Midbrain (tissue), 1 donor: ENCODE measurements at places on chromosomes 4 and X.

GRCh38 chr4:56971383-56971782, 6.0 kb downstream of the NOA1 start:
- no peak for DNase-seq

- no peak for DNase-seq
Measured at GRCh38 chr4:5399790-5400421, 308.5 kb downstream of the EVC2 start.

DNA sequence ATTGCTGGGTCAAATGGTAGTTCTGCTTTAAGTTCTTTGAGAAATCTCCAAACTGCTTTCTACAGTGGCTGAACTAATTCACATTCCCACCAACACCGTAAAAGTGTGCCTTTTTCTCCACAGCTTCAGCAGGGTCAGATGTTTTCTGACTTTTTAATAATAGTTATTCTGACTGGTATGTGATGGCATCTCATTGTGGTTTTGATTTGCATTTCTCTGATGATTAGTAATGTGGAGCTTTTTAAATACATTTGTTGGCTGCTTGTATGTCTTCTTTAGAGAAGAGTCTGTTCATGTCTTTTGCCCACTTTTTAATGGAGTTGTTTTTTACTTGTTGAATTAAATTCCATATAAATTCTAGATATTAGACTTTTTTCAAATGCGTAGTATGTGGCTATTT, 257.5 kb upstream of the ANKRD50 start:
- no peak for DNase-seq

DNA sequence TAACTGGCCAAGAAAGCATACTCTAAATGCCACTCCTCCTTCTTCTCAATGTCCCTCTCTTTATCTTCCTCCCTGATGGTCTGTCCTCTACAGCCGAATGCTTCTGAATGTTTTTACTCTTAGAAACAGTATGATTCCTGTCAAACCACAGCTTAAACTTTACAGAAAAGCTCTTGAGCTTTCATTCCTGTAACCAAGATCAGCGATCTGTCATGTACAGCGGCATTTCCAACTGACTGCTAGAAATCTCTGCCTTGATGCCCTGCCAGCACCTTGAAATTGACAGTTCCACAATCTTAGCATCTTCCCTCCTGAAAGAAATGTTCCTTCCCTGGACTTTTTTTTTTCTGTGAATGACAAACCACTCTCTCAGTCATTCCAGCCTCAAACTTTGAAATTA, 11.5 kb upstream of the GATB start:
- no peak for DNase-seq

DNA sequence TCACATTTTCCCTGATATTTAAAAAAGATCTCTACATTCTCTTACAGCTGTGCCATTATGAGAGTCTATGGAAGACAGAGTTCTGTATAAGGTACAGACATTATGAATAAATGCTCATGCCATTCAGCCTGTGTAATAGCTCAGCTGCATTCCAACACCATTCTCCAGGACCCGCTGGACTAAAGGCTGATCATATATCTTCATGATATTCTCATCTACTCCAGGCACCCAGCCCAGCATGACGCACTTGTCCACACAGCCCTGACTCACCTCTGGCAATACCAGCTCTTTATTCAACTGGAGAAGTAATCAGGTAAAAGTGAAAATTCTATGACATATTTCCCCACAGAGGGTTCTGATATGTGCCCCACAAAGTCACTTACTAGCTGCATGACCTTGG, 437.5 kb upstream of the FGF16 start:
- DNase-seq = no peak

DNA sequence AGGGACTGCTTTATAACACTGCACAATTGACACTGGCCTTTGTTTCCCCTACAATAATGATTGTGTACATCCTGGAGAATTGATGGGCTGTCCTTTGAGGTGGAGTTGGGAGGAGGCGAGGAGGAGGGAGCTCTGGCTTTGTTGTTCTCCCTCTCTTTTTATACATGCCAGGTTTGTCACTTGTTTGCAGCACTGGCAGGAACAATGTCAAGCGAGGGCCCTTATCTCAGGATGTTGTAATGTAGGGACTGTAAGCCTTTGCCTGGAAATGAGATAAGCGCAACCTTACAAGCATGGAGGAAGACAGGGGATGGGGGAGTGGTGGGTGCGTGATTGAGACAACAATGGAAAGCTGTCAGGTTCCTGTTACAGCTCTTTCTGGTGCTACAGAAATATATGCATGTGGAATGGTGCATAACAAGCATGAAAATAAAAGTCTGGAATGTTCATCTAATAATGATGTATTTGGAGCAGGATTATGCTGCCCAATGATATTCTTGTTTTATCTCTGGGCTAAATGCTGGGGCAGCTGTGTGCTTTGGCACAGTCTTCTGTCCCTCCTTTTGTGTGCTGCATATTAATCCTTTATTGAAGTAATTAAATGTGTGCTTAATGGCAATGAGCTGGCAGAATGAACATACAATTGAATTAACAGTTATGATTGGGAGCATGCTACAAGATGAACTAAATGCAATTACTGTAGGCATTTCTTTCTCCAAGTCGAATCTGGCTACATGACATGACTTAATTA, 294.4 kb downstream of the GPAT3 start:
- no peak for DNase-seq

GRCh38 chr4:125432078-125432477, 117.3 kb downstream of the FAT4 start:
- peak; percentile 22 for DNase-seq

GRCh38 chrX:132033166-132033565, 10.1 kb downstream of the STK26 start:
- no peak for DNase-seq

DNA sequence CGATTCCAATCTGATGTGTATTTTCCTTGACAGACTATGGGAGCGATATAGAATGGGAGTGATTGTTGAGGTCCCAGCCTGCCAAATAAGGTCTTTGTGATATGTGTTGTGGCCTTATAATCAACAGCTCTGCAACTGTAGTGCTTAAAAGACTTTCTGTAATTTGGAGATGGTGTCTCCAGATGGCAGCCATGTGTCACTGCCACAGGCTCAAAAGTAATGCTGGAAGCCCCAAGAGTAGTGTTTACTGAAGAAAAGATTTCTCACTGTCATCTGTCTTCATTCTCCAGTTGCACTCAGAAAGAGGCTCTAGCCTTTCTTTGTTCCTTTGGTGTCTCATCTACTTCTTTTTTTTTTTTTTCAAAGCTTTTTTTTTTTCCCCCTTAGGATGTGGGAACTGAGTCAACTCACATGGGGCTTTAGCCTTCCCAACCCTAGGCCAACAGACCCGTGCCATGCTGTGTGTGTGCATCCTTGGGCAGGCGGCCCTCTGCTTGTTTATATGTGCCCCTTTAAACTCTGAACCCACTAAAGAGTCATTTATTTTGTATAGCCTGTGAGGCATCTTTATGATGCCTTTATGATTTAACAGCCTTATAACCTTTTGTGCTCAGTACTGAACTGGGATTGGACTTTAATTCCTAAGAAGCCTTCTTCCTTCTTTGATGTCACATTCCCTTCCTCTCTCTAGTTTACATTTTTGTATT, 15.6 kb downstream of the SRPX2 start:
- no peak for DNase-seq

DNA sequence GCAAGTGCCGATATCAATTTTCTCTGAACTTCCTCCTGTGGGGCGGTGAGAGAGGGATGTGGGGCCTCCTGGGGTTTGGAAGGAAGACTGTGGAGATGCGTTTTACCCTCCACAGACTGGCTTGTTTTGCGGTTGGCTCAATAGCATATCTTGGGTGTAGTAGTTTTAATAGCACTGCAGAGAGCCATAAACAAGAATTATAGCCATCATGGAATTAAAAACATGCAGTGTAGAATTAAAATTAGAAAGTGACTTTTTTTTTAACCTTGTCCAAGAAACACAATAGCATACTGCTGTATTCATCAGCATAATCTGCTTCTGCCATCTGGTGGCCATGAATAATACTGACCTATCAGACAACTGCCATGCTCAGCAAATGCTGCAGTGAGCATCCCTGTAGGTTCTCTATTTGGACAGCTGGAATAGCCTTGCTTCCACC, 47.3 kb upstream of the SCML1 start:
- DNase-seq = peak; percentile 71

DNA sequence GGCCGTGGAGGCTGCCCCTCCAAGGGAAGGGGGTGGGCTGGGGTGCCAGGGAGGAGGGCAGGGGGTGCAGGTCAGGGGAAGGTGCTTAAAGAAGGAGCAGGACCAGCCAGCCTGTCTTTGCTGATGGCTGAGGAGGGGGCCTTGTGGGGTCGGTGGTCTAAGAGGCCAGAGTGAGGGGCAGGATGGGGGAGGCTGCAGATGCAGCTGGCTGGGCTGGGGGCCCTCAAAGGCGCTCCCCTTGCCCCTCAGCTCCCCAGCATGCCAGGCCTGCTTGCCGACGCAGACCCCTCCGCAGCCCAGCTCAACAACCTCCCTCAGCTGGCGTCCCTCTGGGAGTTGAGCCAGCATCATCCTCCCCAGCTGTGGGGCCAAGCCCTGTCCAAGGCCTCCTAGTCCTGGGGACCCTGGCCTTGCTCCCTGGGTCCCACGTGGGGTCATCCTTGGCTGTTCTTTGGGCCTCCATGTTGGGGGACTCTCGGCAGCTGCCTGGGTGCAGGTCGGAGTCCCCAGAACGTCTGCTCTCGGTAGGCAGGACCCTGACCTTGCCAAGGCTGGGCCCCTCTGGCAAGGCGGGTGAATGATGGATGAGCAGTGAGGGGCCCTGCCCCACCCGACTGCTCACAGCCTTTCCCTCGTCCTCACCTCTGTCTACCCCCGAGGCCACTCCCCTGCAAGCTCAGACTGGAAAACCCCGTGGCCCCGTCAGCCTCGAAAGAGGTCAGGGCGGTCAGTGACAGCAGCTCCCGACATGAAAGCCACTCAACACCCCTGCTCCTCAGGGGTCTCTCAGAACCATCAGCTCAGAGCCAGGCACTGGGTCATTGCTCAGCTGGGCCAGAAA, 119.4 kb downstream of the FAM53A start:
- no peak for DNase-seq

DNA sequence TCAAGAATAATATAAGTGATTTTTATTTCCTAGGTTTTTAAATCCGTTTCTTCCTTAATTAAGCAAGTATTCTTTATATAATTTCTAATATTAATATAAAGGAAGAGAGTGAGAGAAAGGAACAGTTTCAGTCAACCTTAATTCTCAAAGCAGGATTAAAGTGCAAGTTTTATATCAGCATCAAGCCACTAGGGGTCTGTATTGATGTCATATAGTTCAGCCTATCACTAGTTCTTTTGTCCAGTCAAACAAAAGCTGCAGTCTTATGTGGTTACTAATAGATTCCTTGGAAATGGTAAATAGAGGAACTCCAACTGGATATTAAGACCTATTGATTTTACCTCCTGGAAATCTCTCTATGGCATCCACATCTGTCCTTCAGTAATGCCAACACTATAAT, 82.0 kb downstream of the NAP1L3 start:
- DNase-seq = no peak

DNA sequence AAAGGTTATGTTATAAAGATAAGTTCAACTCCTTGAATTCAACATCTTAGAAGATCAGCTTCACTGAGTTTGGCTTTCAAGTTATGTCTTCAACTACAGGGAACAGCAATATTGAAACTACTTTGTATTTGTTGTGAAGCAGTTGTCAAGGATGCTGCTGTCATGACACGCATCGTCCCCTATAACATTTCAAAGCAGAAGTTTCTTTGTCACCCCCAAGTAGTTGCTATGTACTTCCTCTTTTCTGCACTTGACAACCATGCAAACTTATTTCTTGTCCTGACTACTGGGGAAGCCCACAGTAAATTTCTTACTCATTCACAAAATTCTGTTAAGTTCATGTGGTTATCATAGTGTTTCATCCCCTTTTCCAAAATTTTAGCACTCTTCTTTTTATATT, 14.3 kb downstream of the ANTXR2 start:
- DNase-seq = no peak

- DNase-seq = no peak
Measured at GRCh38 chr4:6331018-6331417, 61.4 kb downstream of the WFS1 start.

DNA sequence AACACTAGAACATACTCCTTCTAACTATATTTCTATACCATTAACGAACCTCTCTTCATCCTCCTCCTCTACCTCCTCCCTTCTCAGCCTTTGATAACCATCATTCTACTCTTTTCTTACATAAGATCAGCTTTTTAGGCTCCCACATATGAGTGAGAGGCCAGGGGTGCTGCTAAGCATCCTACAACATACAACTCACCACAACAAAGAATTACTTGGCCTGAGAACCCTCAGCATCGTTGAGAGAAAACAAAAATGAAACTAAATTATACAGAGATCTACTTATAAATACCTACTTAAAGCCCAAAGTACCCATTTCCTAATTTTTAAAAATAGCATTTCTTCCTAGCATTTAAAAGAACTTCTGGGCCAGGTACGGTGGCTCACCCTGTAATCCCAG, 77.7 kb downstream of the CC2D2A start:
- no peak for DNase-seq

GRCh38 chr4:39043861-39044363, 11.7 kb upstream of the TMEM156 start:
- peak; percentile 55 for DNase-seq

DNA sequence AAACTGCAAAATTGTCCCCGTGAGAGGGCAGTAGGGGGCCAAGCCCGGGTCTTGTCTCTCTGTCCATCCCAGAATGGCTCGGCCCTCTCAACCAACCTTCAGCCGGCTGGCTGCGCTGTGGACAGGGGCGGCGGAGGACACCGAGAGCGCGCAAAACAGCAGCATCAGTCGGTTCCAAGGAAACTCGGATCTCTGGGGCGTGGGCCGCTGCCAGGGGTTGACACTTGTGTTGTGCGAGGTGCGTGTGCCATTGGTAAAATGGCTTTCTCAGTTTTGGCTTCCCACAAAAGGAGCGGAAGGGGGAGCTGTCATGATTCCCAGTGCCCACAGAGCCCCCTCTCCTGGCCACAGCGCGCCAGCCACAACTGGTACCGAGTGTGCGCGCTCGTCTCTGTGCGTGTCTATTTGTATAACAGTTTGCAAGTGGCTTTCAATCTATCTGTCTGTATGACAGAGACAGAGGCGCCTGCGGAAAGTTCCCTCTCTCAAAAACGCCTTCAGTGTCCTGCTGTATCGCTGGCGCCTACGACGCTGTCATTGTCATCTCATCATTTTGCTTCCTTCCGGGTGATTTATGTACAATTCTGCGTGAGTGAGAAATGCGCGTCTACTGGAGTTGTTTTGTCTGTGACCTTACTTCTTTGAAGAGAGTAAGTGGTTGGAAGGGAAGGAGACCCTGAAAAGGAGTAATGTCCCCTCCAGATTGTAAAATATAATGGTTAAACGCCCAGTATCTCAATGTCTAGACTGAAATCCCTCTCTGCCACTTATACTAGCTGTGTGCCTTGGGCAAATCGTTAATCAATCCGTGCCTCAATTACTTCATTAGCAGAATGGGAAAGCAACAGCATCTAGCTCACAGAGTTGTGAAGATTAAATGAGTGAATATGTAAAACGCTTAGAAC, 1.8 kb downstream of the DKK2 start:
- DNase-seq = peak; percentile 64

DNA sequence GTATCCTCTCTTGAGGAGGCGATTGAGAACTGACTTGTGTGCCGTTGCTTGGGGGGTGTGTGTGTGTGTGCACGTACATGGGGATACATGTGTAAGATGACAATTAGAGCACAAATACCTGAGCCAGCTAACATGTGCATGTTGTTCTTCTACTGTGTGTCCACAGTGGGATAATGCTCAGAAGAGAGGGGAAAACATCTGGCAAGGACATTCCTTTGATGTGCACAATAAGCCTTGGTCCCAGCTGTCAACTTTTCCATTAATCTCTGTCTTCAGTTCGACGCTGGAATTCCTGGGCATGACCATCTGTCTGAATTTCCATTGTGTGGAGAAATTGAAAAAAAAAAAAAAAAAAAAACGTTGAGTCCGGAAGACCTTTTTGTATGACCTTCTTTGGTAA, 592.0 kb upstream of the GALNTL6 start:
- no peak for DNase-seq
